ENCODE measurements at places on chromosomes 3 and 15.

- DNase-seq = no peak
These were observed 86.8 kb downstream of the LSM3 start for GRCh38 chr3:14265246-14265962.

DNA sequence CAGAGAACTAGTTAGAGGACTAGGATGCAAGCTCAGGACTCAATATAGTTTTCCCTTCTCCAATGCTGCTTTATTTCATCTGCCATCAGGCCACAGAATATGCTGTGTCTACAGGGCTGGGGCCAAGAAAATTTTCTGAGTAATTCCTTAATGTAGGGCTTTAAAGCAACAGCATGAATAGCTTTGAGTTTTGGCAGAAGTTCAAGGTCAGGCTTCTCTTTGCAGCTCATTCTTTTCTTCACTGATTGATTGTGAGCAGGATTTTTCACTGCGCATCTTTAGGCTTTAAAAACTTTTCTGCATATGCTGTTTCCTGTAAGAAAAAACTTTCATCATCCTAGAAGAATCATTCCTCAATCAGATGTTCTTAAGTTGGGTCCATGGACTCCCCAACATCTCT, 4.6 kb downstream of the TMEM108 start:
- DNase-seq = no peak

- DNase-seq = no peak
These were observed 235.3 kb upstream of the SETMAR start for GRCh38 chr3:4067893-4068292.

DNA sequence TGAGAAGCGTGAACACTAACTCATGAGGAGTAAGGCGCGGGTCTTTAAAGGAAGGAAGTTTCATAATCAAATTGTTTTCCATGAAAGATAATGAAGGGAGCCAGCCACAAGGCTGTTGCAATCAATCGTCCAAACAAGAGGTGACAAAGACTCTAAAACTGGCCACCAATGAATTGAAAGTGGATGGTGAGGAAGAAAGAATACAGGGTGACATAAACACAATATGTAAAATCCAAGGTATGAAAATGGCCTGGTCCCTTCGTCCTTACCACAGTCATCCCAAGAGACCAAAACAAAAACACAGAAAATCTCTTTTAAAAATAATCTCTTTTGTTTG, 12.0 kb downstream of the CD86 start:
- no peak for DNase-seq

- no peak for DNase-seq
These were observed 26.0 kb upstream of the TRIM71 start for GRCh38 chr3:32791833-32792232.

DNA sequence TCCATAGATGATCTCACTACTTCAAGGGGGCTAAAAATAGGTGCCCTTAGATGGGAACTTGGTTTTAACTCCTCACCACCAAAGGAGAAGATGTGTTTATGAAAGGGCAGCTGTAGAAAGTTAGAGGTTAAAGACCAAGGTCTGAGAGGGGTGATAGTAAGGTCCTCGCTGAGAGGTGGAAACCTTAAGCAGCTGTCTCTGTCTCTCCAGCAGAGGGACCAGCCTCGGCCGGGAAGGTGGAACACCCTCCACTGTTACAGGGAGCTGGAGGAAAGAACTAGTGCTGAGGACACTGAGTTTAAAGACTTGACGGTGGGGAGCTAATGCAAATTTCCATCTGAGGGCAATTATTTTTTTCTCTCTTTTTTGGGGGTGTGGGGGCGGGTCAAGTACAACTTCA, 8.9 kb upstream of the RLBP1 start:
- no peak for DNase-seq

DNA sequence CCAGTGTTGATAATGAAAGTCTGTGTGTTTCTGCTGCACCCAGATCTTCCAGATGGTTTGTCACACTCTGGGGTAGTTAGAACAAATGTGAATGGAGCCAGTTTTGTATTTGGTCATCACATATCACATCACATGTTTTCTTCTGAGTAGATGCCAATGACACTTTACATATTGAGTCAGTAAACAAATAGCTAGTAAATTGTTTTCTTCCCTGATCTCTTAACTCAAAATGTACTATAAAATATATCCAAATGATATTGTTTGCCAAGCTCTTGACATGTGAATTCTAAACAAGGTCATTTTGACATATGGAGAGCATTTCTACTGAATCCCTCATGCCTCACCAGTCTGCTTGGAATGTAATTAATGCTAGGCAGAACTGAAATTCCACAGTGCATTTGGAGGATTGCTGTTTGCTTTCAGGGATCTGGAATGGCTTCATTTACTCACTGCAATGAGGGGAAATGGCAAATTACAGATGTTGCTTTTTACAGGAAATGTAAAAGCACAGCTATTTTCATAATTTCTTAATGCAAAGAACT, 45.0 kb downstream of the PDHB start:
- no peak for DNase-seq

GRCh38 chr3:173502983-173503568, 105.5 kb downstream of the NLGN1 start:
- no peak for DNase-seq

DNA sequence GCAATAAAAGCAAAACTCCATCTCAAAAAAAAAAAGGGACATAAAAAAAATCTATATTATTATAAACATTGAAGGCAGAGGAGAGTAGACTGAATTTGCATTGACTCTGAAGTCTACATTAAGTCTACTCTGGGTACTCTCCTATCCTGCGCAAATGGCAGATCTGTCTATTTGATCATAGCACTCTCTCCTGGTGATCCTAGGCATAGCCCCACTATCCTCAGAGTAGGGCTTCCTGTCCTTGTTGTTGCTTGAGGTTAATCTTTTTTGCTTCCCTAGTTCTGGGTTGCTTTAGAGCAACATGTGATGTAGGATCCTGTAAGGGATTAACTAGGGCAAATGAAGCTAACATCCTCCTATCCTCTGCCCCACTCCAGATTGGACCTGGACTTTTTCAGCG, 82.1 kb upstream of the LRRFIP2 start:
- DNase-seq = no peak

- no peak for DNase-seq
These were observed 73.9 kb downstream of the TBC1D2B start for GRCh38 chr15:78003539-78004008.

DNA sequence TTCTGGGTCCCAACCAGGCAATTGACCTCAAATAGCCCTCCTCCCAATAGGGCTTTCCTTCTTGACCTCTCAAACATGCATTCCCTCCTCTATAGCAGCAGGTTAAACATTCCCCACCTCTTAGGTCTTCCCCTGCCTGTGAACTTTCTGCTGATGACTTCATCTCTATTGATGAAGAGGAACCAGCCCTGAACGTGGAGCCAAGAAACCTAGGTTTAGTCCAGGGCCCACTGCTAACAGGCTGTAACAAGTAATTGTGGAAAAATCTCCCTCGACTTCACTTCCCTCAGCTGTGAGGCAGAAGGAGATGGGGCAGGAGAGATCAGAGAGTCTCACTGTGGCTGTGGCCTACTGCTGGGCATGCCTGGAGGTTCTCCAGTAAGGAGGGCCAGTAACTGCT, 24.7 kb downstream of the ILDR1 start:
- no peak for DNase-seq

- no peak for DNase-seq
These were observed 21.8 kb downstream of the ATP2C1 start for GRCh38 chr3:130915567-130916292.

GRCh38 chr3:8702560-8702959, 31.0 kb upstream of the CAV3 start:
- no peak for DNase-seq

- no peak for DNase-seq
These were observed 71.5 kb upstream of the ADAMTSL3 start for GRCh38 chr15:83582381-83582780.

DNA sequence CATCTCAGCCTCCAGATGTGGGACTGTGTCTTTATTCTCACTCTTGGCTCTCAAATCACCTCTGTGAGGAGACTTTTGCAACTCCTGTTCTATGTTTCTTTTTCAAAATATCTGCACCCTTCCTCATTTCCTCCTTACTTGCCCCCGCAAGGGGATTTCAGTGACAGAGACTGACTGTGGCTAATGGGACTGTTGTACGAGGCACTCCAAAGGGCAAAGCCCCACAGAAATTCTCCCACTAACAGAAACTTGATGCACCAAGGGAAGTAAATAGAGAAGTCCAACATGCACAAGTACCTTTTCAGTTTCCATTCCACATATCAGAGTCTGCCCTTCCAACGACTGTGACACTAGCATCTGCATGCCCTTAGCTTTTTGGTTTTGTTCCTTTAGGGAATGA, 69.7 kb downstream of the LRRK1 start:
- DNase-seq = no peak

- no peak for DNase-seq
These were observed 6.3 kb downstream of the BHLHE40 start for GRCh38 chr3:4985330-4986174.

- no peak for DNase-seq
These were observed 42.1 kb downstream of the TLE3 start for GRCh38 chr15:70055601-70056051.

- no peak for DNase-seq
These were observed 234.9 kb upstream of the SATB1 start for GRCh38 chr3:18660059-18660458.

- no peak for DNase-seq
These were observed 1.3 kb upstream of the ITPR1 start for GRCh38 chr3:4491855-4492207.
